ENCODE measurements at places on chromosomes 11 and 22. TPM values are rescaled to one million over a fixed set of nuclear protein-coding genes. Genes with fewer than 3 reads are reported as not detected.

The SSRP1 gene
- 213 TPM for total RNA-seq

- DNase-seq: peak; percentile 74
Measured at GRCh38 chr11:124865902-124866851, 945 bp downstream of the ROBO3 start.

DNA sequence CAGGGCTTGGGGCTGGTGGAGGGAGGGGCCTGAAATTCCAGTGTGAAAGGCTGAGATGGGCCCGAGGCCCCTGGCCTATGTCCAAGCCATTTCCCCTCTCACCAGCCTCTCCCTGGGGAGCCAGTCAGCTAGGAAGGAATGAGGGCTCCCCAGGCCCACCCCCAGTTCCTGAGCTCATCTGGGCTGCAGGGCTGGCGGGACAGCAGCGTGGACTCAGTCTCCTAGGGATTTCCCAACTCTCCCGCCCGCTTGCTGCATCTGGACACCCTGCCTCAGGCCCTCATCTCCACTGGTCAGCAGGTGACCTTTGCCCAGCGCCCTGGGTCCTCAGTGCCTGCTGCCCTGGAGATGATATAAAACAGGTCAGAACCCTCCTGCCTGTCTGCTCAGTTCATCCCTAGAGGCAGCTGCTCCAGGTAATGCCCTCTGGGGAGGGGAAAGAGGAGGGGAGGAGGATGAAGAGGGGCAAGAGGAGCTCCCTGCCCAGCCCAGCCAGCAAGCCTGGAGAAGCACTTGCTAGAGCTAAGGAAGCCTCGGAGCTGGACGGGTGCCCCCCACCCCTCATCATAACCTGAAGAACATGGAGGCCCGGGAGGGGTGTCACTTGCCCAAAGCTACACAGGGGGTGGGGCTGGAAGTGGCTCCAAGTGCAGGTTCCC, at the start of gene APOC3:
Gene APOC3, plus strand, starts transcription at position 383 of the 659 bp plus-strand sequence. CDS start 676 bp downstream, outside the sequence.
- DNase-seq: no peak

The CEND1 gene
- 1.6 TPM for total RNA-seq

- no peak for DNase-seq
Measured at GRCh38 chr22:42596336-42596735, 18.3 kb downstream of the POLDIP3 start.

- DNase-seq: no peak
Measured at GRCh38 chr11:10295064-10295901, 1.3 kb upstream of the SBF2 start.

The LRRC32 gene
- total RNA-seq: 16.4 TPM

- DNase-seq: no peak
Measured at GRCh38 chr11:128701936-128702335, 8.1 kb downstream of the FLI1 start.

- no peak for DNase-seq
Measured at GRCh38 chr22:20084547-20085413, 4.7 kb downstream of the DGCR8 start.

DNA sequence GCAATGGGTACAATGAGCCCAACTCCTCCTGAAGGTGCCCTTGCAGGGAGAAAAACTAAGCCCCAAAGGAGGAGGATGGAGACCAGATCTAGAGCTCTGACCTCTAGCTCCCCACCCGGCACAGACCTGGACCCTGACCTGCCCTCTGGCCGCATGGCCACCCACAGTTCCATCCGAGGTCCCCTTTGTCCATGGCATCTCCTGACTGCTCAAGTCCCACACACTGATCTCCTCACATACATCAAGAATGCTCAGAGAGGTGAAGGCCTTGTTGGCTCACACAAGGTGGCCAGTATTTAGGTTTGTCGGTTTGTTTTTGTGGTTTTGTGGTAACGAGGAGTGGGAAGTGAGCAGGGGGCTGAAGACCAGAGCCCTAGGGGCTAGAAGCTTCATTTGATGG, 423.5 kb upstream of the B3GAT1 start:
- DNase-seq: no peak

GRCh38 chr22:46350646-46351045, 15.1 kb downstream of the TRMU start:
- no peak for DNase-seq

DNA sequence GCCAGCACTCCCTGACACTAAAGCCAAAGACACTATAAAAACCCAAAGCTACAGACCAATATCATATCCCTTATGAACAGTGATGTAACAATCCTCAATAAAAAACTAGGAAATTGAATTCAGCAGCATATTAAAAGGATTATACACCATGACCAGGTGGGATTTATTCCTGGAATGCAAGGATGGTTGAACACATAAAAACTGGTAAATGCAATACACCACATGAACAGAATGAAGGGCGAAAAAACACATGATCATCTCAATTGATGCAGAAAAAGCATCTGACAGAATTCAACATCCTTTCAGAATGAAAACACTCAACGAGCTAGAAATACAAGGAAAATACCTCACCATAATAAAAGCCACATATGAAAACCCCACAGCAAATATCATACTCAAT, 31.3 kb downstream of the OSBP start:
- DNase-seq: no peak

DNA sequence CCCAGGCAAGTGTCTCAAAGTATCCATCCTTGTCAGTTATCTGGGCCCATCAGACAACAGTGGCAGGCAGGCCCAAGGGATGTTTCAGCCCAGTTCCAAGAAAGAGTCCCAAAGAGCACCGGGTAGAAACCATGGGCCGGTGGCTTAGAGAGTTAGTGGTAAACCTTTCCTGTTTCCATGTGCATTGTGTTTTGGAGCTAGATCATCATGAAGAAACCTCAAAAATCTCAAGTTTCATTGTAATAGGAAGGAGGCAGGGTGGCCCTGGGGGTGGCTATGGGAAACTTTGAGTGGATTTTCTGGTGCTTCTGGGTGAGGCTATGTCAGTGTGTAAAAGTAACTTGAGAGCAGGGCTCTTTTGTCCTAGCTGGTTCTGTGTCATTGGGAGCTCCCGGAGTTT, 68.1 kb downstream of the UBASH3B start:
- DNase-seq: peak; percentile 33

GRCh38 chr11:76322540-76322939, 58.4 kb downstream of the THAP12 start:
- peak; percentile 29 for DNase-seq

Data from activated T-cell treated with anti-CD3 and anti-CD28 coated beads, Interleukin-2, amount 50 U/mL, for 72 hours (primary cell).